Epithelial cell of esophagus (primary cell): ENCODE measurements at places on chromosomes 7 and 10.
A peak's percentile ranks its signal among the peaks of the same experiment; 100 is the strongest.

GRCh38 chr10:96902731-96903358 lies 70.7 kb downstream of the LCOR start:
- no peak for DNase-seq

DNA sequence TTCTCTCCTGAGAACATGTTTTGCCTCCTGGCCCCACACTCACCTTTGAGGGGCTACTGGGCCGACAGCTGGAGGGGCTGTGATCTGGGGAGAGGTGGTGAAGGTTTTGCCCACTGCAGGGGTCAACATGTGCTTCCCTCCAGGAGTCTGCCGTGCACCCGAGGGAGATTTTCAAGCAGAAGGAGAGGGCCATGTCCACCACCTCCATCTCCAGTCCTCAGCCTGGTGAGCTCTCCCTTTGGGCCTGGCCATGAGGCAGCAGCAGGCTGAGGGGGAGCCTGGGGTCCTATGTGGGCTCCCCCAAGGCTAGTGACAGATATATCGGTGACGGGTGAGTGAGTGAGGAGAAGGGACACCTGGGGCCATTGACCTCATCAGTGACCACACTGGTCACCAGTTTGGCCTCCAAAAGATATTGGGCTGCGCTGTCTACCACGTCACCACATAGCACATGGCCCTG lies 6.6 kb downstream of the PGAM2 start:
- no peak for DNase-seq

DNA sequence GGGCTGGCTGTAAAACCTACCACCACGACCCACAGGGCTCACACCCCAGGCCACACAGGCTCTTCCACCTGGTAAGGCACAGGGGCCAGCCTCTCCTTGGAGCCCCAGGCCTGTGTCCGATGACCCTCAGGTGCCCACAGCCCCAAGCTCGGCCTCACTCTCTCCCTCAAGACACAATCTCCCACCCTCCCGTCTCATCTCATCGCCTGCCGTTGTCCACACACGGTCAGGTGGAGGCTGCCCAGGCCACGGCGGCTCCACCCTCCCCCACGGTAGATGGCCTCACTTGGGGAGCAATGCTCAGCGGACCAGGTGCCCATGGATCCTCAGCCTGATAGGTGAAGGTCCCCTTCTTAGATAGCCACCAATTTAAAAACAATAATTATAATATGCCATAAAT lies 8.7 kb upstream of the UTF1 start:
- no peak for DNase-seq

- DNase-seq, result no peak
These were observed 125.6 kb downstream of the NT5C2 start for GRCh38 chr10:103067484-103067883.

DNA sequence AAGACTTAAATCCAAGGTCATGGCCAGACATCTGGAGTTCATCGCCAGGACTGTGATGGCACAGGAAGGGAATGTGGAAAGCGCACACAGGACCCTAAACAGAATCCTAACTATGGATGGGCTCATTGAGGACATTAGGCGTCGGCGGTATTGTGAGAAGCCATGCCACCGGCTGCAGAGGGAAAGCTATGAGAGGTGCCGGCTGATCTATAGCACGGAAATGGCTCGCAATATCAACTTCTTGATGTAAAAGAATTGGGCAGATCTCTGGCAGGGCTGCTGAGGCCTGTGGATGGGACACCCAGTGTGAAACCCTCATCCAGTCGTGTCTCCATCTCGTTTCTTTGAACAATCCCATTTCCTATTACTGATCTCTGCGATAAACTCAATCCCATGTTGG lies 6.3 kb upstream of the CTBP2 start:
- DNase-seq, result no peak

GRCh38 chr10:112141292-112141691 lies 42.3 kb downstream of the GPAM start:
- no peak for DNase-seq

GRCh38 chr7:79620291-79620690 lies 166.8 kb upstream of the MAGI2 start:
- peak; percentile 78 for DNase-seq

GRCh38 chr7:155953781-155954549 lies 141.7 kb upstream of the SHH start:
- DNase-seq, result no peak

- no peak for DNase-seq
These were observed 2.8 kb upstream of the KLF6 start for GRCh38 chr10:3787816-3788215.

- DNase-seq, result no peak
These were observed 206.0 kb downstream of the ZMYND11 start for GRCh38 chr10:341081-341740.

- DNase-seq, result no peak
These were observed 144.6 kb upstream of the AOAH start for GRCh38 chr7:36868727-36869411.

DNA sequence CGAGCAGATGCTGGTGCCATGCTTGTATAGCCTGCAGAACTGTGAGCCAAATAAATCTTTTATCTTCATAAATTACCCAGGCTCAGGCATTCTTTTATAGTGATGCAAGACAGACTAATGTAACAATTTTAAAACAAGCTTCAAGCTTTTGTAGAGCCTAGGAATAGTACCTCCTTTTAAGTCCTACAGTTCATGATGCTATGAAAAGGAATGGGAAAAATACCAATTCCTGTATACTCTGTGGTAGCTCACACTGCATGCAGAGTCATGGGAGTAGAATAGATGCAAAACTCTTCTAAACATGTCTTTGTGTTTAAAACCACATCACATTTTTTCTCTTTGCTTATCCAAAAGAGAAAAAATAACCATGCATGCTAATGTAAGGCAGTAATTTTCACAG lies 66.6 kb upstream of the WNT16 start:
- no peak for DNase-seq

DNA sequence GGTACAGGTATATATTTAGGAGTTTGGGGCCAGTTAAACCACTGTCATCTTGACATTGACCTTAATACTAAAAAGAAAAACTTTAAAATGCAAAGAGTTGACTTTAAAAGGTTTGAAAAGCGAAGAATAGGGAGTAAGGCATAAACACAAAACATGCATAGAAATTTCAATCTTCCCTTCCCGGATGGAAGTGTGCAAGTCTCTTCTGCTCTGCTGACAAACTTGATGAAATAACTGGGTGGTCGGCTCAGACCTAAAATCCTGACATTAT lies 3.4 kb upstream of the SPAG6 start:
- DNase-seq, result no peak
